ENCODE measurements at places on chromosomes 12 and 14.

DNA sequence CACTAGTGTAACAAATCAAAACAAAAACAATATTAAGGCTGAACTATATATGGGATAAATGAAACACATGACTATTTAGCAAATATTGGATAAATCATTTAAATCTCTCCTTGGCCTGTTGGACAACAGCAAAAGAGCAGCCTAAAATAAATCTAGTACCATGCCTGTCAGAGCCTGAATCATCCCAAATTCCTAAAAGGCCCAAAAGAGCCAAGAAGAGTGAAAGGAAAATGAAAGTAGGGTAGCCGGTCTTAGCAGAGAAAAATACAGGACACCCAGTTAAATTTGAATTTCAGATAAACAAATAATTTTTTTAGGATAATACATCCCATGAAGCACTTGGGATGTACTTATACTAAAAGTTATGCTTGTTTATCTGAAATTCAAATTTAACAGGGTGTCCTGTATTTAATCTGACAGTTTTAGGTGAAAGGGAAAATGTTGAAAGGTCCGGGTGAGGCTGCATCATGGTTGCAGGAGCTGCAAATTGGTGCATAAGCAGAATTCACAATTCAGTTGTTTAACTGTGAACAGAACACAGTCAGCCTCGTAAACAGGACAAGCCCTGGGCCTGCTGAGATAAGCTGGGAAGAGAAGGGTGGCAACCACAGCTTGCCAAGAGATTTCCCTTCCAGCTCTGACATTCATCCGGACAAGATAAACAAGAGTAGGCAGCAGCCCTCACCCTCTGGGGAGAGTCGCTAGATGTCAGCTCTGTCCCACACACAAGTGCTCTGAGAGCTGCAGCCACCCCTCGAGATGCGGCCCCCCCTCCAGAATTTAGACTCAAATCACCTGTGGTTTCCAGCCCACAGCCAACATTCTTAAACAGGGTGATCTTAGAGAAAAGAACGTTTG, 30.3 kb downstream of the DMAC2L start:
- peak; percentile 65 for DNase-seq

DNA sequence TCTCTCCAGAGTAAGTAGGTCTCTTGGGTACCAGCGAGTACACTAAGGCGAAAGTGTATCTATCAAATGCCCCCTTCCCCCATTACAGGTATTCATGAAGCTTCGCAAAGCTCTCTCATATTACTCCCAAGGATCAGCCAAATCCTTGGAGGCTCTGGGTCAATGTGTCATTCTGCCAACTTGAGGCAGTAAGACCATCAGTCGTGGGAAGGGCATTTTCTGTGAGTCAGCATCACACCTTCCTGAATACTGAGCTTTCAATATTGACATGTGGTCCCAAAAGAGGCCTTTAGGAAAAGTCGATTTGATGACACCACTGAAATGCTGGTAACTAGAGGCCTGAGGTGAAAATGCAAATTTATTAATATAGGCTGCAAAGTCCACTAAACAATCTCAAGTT, 323.9 kb downstream of the LRIG3 start:
- DNase-seq, result no peak

GRCh38 chr14:91466192-91466591, 43.9 kb downstream of the PPP4R3A start:
- no peak for DNase-seq

- DNase-seq, result no peak
Observed at GRCh38 chr14:66496911-66497310, 10.7 kb downstream of the CCDC196 start.

- DNase-seq, result no peak
Observed at GRCh38 chr12:27237790-27238771, 6.0 kb upstream of the STK38L start.

DNA sequence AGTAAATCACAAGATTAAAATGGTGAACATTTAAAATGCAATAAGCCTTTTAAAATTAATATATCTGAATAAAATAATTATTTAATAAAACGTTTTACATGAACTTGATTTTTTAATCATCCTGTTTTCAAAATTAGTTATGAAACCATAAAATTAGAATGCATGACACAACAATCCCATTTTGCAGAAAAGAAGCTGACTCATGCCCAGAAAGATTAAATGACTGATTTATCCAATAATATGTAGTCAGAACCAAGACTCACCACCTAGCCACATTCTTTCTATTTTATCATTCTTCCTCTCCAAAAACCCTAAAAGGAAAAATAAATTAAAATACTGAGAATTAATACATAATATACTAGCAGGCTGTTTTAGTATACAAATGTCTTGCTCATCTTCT, 83.0 kb upstream of the LGR5 start:
- DNase-seq, result no peak

DNA sequence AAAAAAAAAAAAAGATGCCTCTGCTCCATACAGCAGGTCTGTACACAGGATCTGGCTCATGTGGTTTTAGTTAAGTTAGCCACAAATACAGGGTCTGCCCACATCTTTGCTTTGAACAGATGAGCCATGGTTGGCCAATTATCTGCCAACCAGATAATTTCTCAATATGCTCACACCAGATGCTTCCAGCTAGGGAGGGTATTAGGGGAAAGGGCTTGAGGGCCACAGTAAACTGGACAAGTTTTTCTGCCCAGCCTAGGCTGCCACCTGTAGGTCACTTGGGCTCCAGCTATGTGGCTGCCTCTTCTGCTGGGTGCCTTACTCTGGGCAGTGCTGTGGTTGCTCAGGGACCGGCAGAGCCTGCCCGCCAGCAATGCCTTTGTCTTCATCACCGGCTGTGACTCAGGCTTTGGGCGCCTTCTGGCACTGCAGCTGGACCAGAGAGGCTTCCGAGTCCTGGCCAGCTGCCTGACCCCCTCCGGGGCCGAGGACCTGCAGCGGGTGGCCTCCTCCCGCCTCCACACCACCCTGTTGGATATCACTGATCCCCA, 776 bp downstream of the RDH5 start:
- DNase-seq, result peak; percentile 79

DNA sequence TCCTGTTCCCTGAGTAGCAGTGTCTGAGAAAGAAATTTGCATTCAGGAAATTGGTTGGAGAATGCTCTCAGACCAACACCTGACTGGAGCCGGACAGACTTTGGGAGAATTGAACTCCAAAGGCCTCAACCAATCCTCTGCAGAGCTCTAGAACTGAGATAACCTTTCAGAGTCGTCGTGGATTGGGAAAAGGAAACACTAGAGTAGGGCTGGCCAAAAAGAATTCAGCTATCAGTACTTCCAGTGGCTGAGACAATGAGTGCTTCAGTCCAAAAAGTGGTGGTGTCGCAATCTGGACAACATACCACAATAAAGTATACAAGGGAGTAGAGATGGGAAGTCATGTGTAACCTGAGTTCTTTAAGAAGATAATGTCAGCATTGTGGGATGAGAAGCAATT, 377.1 kb downstream of the SLC16A7 start:
- DNase-seq, result no peak

DNA sequence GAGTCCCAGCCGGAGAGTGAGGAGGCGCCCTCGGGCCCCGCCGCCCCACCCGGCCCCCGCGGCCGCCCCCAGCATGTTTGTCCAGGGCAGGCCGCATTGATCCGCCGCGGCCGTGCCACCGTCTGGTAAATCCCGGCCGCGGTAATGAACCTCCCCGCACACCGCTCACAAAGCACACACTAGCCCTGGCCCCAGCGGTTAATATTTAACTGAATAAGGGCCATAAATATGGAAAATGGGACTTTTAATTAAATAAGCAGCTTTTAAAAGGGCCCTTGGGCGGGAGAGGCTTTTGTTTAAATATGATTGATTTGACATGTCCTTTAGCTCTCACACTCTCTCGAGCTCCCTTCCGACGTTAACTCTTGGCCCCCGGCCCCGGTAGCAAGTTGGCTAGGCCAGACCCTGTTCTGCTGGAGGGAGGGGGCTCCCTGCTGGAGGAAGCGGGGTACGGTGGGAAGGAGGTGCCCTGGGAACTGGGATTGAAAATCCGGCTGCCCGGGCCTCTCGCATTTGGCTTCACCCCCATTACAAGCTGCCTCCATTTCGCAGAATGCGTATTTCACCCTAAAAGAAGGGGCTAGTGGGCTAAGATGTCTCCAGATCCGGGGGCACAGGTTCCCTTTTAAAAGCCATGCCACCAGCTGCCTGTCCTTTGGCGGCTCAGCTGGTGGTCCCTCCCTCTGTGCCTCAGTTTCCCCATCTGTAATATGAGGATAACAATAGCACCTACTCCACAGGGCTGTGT, 199.8 kb downstream of the RBM19 start:
- no peak for DNase-seq

- DNase-seq, result no peak
Observed at GRCh38 chr12:111995782-111996480, 17.0 kb downstream of the TMEM116 start.

DNA sequence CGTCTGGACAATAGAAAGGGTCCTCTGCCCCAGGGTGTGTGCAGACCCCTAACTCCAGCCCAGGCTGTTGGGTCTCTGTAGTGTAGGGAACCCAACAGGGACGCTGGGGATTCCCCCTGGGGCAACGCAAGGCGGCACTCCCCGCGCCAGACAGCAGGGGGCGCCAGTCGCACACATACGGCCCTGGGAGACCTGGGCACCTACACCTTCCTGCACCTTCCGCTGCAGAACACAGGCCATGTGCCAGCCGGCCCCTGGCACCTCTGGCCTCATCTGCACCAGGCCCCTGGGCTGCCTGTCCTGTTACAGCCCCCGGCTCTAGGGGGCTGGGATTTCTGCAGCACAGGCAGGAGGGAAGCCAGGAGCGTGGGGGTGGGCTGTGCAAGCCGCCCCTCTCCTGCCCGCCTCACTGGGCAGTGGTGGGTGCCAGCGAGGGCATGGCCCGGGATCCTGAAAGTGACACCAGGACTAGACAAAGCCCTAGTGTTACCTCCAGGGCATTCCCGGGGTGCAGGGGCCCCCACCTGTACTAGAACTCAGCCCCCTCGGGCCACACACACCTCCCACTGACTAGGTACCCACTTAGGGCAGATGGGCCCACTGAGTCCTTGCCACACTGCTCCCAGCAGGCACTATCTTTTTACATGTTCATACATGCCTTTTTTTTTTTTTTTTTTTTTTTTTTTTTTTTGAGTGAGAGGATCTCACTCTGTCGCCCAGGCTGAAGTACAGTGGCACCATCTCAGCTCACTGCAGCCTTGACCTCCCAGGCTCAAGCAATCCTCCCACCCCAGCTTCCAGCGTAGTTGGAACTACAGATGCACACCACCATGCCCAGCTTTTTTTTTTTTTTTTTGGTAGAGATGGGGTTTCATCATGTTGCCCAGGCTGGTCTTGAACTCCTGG, 37.5 kb downstream of the CCNK start:
- DNase-seq, result peak; percentile 33

- no peak for DNase-seq
Observed at GRCh38 chr14:102983496-102983895, 61.0 kb downstream of the AMN start.

- DNase-seq, result peak; percentile 12
Observed at GRCh38 chr12:104740668-104741067, 217.4 kb downstream of the SLC41A2 start.

DNA sequence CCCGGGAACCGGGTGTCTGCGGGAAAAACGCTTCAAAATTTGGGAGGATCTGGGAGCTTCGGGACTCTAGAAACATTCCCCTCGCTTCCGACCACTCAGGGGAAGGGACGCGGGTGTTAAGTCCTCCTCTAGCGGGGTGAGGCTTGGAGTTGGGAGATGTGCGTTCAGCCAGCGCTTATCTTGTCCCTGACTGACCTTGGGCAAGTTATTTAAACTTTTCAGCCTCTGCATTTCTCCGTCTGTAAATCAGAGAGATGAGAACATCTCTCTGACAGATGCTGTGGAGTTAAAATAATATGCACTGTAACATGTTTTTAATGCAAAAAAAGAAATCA, 76.9 kb upstream of the ANO4 start:
- DNase-seq, result no peak
